T-helper 2 cell treated with Interferon-gamma antibody and Interleukin-4, amounts not matched to agents 100 ng/mL and 5 ng/mL, for 36 hours (primary cell): ENCODE measurements at places on chromosomes 3 and 15. TPM values are rescaled to one million over a fixed set of nuclear protein-coding genes. Genes with fewer than 3 reads are reported as not detected.

REC114 gene
- not detected in 2 replicates for total RNA-seq

SLC24A5 gene
- total RNA-seq, result not detected in 2 replicates

MKRN2 gene
- total RNA-seq, result 20.6 and 21.7 TPM in 2 replicates

HESX1 gene
- total RNA-seq, result 0.68 and 1.1 TPM in 2 replicates

ETFA gene
- total RNA-seq, result 119 and 121 TPM in 2 replicates

COL6A5 gene
- total RNA-seq, result not detected in 2 replicates

LMAN1L gene
- 0.64 and 0.93 TPM in 2 replicates for total RNA-seq
